Inflammatory macrophage (primary cell): ENCODE measurements at places on chromosomes 2 and 18.

DNA sequence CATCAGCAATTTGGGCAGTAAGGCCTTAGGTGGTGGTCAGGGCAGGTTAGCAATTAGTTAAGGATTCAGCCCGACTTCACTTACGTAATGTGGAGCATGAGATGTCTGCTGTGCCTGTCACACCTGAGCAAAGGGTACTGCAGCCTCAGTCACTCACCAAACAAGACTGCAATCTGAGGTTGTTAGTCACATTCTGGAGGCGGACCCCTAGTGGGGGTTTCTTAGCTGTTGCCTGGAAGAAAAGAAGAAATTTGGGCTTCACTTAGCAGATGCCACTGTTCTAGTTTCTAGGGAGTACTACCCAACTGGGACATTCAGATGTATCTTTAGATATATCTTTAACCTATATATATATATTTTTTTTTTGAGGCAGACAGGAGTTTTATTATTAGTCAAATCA lies 529.9 kb downstream of the SLC4A3 start:
- no peak for DNase-seq

GRCh38 chr2:111216811-111217652 lies 96.3 kb downstream of the BCL2L11 start:
- no peak for DNase-seq

GRCh38 chr18:32018331-32019250 lies at the start of gene RNF125:
Gene RNF125, plus strand, starts transcription at chr18:32018825. Its CDS starts 39 bp downstream, at chr18:32018864.
- peak; percentile 81 for DNase-seq

- peak; percentile 22 for DNase-seq
These were observed 585 bp downstream of the PNKD start for GRCh38 chr2:218270721-218271486.

DNA sequence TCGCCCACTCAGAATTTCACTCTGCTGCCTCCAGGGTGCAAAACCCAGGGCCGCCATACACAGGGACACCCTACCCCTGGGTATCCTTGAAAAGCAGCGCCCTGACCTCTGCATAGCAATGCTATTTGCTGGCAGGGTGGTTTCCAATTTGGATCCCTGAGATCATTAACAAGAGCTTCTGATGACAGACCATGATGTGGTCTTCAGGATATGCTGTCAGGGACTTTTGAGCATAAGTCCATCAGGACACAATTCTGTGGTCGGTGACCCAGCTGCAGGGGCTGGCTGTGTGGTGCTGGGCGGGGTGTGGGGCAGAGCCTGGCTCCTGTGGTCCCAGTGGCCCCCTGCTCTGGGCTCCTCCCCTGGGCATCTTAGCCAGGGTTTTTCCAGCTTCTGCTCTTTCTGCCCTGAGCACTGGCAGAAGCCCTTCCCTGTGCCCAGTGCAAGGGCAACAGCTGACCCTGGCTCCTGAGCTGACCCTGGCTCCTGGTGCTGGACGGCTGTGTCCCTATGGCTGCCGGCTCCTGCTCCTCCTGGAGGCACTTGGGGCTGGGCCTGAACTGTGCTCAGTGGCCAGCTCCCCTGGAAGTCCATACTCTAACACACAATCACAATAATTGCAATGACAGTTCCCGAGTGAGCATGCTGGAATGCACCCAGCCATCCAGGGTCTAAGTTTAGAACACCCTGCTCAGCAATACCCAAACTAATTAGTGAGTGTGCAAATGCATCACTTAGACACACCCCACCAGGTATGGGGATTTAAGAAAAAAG lies 271.5 kb downstream of the HDAC4 start:
- no peak for DNase-seq

GRCh38 chr2:118761771-118762170 lies 85.7 kb downstream of the EN1 start:
- DNase-seq: no peak

GRCh38 chr2:74391580-74392448 lies 11.7 kb upstream of the DCTN1 start:
- DNase-seq: peak; percentile 96
